ENCODE measurements at places on chromosomes 5 and 9.

DNA sequence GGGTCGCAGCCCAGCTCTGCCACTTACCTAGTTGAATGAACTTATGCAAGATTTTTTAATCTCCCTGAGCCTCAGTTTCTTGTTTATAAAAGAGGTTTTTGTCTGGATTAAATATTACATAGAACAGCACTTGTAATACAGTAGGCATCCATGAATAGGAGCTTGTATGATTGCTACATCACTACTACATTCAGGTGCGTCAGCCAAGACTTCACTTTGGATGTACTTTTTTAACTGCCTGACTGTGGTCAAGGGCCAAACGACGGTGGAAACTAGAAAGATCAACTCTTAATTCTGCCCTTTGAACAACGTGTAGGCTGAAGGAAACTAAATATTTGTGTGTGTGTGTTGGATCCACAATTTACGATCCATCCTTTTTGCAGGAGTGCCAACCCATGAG is 172.8 kb downstream of the RFK start:
- no peak for DNase-seq

- no peak for DNase-seq
Observed at GRCh38 chr5:78213799-78214198, 80.7 kb downstream of the AP3B1 start.

DNA sequence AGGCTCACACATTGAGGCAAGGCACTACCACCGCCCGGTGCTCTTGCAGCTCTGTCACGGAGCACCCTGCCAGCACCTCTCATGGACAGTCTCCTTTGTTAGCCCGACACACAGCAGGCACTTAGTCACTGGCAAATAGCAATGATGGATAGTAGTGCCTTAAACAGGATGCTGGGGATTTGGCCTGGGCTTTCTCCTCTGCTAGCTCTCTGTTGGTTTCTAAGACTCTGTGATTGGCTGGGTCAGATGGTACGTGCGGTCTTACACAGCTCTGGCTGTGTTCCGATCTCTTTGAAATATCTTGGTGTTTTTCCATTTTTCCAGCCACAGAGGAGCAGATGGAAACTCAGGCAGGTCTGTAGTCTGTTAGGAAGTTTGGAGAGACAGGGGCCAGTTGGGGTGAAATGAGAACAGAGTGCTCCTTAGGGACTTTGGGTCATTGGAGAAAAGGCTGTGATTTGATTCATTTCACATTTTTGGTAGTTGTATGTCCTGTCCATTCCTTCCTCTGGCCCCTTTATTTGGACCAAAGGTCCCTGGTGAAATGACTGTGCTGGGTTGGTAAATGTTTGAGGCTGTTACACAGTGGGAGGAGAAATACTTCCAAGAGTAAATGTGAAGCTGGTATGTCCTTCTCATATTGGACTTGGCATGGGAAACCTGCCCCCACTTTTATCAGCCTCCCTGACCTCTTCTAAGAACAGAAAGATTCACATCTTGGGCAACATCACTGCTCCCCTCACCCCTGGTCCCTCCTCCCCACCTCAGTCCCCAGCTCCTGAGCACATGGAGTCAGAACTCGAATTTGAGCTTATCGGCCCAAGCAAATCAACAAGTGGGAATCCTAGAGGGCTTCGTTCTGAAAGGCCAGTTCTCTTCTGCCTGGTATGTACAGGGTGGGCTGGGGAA is 3.4 kb downstream of the SMIM3 start:
- no peak for DNase-seq

- peak; percentile 34 for DNase-seq
Observed at GRCh38 chr5:173454361-173454735, 126.1 kb upstream of the STC2 start.

DNA sequence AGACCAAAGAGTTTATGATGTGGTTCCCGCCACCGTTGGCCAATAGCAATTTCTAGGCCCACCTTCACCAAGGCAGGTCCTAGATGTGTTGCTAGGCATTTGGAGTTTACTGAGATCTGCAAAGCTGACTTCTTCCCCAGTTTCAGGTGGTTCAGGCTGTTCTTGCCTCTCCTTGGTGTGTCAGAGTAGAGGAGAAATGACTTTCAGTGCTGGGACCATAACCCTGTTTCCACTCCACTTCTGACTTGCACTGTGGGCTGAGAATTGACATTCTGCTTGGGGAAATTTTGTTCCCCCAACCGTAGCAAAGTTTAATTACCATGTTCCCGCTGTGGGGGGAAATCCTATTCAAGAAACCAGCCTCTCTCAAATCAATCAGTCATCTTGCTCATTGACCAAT is 128.0 kb upstream of the GABRP start:
- DNase-seq = no peak

DNA sequence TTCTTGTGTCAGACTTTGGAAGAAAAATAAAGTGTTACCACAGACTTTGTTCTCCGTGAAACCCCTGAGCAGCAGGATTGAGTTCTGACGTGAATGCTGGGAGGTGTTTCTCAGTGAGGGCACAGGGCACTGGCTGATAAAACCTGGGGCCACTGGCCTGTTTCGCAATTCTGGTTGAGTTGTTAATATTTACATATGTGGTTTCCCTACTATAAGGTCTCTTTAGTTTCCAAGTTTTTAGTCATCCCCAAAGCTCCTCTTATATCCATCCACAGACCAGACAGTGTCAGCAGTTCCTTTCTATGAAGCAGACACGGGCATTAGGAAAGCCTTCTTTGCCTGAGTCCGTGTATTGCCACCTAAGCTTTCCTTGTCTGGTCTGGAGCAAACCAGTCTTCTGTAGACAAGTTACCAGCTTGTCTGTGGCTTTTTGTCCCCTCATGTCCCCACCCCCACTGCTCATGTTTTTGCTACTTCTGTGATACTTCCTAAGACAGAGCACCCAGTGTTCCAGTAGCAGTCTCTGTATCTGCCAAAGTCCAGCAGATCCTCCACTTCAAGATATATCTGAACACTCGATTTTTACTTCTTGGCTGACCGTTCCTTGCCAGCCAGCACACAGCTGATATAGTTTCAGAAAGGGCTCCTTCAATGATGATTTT is 42.0 kb downstream of the ACO1 start:
- no peak for DNase-seq

- DNase-seq = peak; percentile 82
Observed at GRCh38 chr9:36136272-36136893, at the start of gene GLIPR2. GLIPR2 (plus strand) TSS chr9:36136733; CDS start chr9:36136779, 46 bp downstream.

DNA sequence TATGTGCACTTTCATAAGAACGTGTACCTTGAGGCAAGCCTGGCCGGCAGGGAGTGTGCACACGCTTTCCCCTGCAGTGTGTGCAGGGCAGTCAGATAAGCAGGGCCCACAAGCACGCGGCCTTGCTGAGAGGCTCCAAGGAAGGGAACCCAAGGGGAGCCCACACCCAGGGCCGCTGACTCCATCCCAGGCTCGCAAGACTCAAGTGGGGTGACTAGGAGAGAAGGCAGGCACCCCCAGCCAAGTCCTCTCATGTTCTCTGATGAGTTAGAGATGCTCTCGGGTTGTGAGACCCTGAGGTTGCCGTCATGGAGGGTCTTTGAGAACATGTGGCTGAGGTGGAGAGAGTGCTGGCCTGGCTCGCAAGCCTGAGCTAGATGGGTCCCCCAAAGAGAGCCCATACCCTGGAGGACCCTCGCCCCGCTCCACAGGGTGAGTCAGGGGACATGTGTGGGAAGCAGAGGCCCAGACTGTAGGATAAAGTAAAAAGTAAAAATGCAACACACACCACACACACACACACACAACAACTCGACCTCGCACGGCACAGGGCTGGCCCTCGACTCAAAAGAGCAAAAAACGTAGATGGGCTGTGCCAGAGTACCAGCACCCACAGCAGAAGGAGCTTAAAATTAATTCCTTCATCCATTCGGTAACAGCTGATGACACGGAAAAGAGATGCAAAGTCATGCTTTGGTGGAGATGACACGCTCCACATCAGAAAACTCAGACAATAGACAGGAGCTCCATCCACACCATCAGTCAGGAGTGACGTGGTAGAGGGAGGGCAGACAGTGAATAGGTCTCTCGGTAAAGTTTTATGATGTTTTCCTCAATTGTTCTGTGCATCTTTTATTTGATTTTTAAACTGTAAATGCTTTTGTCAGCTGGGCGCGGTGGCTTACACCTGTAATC is 54.8 kb upstream of the NKD2 start:
- DNase-seq = no peak

DNA sequence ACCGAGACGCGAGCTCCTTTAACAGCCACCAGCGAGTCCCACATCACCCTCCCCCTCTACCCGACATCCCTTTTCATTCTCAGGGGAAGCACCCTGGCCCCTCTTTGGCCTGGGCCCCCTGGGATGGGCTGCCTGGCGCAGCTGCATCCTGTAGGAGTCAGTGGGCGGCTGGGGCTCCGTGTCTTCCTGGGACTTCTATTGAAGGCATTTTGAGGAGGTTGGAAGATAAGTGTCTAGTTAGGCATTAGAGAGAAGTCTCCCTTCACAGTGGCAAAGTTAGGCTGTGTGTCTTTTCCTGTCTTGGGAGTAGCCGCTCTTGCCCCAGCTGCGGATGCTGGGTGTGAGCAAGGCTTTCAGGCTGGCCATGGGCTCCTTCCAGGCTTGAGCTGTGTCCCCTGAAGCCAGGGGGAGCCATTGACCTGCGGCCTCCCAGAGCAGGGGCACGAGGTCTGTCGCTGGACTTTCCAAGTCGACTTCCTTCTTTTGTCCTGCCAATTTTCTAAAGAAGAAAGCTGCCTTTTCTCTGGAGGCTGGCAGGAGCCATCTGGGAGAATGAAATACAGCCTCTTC is 18.6 kb upstream of the NKD2 start:
- DNase-seq = peak; percentile 37

DNA sequence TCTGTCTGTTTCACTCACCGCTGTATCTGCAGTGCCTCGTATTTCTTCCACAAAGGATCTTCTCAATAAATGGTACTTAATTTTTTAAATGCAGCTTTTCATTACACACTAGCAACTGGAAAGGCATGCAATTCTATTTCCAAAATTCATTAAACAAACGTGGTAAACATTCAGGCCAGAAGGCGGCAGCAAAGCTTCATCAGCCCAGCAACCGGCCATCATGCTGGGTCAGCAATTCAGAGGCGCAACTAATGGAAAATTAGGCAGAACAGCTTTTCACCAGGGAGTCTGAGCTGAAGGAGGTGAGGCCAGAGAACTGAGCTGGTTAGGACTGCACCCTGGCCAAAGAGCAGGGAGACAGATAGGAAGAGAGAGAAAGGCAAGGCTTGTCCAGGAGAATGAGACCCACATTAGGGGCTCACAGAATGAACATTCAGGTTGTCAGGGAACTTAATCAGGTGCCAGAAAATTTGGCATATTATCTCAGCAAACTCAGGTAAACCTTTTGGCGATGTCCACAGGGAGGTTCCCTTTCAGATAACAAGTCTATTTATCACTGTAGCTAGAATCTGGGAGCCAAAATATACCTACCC is 17.7 kb upstream of the RNF180 start:
- DNase-seq = peak; percentile 43

GRCh38 chr5:72093217-72093616 is 14.1 kb upstream of the MAP1B start:
- DNase-seq = no peak

DNA sequence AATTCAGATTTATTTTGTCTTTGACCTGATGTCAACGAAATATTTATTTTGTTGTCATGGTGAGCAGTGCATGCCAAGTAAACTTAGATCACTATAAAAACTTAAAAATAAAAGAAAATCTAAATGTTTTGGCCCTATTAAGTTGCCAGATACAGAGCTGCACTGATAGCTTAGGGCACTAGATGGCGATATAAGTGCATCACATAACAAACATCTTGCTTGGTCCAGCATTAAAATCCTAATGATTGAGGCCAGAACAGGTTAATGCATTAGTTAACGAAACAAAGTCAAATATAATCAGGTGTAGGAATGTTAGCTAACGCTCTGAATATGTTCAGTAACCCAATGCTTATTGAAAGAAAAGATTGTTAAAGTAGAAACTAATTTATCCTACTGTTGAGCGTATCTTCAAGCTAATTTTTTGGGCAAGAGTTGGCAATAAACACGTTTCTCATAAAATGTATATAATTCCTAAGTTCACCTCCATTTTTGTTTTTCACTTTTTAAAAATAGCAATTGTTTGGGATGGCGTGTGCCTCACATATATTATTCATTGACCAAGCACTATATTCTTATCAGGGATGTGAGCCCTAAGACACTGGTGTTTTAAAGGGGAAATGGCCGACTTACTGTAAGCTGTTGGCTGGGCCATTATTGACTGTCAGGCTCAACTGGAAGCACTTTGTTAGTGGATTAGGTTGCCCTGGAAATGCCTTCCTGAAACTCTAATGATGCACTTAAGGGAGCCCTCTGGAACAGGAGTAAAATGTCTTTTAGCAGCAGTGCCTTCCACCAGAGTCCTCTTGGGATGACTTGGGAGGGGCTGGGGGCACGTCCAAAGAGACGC is 33.3 kb downstream of the KCTD16 start:
- DNase-seq = peak; percentile 66

- no peak for DNase-seq
Observed at GRCh38 chr9:33143241-33143661, 23.9 kb downstream of the B4GALT1 start.

DNA sequence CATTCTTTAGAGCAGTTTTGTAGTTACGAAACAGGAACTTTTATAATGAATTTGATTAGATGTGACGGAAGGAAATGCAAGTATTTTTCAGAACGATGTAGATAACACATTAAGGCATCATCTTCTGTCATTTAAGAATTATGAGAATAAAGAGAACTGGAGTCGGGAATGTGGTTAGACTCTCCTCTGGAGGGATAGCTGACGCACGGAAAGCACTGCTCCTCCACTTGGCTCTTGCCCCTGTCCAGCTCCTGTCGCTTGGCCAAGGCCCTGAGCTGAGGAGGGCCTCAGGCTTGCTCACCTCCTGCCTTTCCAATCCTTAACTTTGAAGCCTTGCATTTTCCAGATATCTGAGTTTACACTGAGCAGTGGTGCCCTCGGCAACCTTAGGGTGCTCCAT is 60.5 kb downstream of the MAP1B start:
- no peak for DNase-seq

DNA sequence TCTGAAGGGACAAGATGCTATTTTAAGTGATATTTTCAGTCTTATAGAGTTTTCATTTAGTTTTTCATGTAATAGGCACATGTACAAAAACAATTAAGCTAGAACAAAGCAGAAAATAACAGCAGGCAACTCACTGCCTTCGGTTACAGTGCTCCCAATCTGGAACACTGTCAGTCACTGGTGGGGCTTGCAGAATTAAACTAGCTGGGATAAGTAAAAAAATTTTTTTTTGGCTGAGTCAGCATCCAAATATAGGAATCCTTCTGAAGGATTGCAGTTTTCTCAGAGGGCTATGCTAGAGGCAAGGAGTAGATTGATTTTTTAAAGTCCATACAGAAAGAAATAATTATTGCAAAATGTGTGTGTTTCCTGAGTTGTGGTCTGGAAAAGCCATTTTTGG is 250.2 kb upstream of the RFX3 start:
- no peak for DNase-seq

DNA sequence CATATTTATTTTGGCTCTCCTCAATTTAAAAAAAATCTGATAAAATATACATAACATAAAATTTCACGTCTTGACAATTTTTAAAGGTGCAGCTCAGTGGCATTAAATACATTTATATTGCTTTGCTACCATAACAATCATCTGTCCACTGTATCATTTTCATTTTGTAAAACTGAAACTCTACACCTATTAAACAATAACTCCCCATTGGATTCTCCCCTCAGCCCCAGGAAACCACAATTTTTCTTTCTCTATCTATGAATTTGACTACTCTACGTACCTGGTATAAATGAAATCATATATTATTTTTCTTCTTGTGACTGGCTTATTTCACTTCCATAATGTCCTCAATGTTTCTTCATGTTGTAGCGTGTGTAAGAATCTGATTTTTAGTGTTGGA is 563.5 kb downstream of the PRR16 start:
- DNase-seq = no peak

- no peak for DNase-seq
Observed at GRCh38 chr9:76255781-76256455, 138.3 kb downstream of the RFK start.

- no peak for DNase-seq
Observed at GRCh38 chr5:172531704-172532026, 77.3 kb upstream of the SH3PXD2B start.

Measured in LoVo (cell line).